ENCODE measurements at places on chromosomes 6 and 20.

DNA sequence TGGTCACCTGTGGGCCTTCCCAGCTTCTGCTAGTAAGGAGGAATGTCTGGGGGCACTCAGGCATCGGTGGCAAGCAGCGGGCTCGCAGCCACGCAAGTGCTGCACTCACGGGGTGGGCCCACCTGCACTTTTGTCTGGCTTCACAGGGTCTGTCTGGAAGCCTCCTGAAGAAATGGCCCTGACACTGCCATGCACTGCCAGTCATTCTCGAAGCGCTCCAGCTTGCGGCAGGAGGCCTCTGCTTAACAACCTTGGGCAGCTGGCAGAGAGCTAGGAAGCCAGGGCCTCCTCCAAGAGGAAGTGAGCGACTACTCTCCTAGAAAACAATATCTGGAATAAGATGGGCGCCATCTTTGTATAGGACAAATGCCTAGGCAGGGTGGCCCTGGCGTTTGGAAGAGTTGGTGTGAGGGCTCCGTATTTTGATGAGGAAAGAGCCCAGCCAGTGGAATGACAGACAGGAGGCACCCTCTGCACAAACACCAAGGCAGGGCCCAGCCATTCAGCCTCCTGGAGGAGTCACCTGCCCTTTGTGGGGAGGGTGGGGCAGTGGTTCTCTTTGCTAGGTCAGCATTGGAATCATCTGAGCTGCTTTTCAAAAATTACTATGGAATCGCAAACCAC lies 113.9 kb downstream of the SYNDIG1 start:
- no peak for DNase-seq

- DNase-seq = no peak
Measured at GRCh38 chr20:51305316-51306052, 237.0 kb downstream of the NFATC2 start.

DNA sequence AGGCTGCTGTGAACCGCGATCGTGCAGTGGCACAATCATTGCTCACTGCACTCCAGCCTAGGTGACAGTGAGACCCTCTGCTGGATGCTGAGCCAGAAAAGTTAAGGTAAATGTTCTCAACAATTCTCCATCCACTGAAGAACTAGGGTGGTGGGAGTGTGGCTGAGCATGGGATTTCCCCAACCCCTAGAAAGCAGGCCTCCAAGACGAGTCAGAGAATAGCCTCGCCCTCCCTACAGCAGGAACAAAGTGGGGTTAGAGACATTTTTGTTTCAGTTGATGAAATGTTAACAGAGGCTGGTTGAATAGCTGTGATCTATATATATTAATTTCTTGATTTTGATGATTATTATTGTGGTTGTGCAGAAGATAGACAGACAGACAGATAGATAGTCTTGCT lies 6.1 kb upstream of the ALDH8A1 start:
- DNase-seq = no peak

DNA sequence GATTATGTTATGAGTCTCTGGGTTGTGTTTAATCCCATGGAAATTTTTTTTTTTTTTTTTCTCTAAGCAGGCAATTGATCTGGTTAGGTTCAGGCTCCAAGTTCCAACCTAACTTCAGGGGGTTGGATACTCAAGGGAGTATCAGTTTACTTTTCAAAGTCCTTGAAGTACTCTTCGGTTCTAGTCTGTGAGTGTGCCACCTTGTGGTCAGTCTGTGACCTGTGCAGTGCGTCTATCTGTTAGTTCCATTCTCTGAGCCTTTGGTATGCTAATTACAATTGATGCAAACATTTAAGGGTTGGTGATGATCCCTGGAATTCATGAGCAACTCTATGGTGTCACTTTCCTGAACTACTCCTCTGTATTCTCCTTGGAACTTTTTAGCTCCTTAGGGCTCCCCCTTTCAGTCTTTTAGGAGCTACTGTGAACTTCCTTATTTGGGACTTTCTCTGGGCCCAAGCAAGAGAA lies 342.0 kb downstream of the SOX4 start:
- DNase-seq = no peak

DNA sequence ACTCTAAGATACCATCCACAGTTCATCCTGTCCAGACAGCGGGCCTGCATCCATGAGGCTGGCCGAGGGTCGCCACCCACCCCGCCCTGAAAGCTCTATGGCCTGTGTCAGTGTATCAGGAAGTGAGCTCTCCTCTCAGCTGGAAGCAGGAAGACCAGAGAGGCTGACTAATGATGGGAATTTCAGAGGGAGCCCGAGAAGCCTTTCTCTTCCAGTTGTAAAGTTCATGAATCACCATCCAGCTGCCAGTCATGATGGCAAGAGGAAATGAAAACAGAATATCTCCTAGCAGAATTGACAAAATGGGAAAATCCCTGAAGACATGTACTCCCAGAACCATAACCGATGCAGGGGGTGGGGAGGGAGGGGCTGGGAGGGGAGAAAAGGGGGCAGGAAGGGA lies 109.6 kb upstream of the RPS6KA2 start:
- no peak for DNase-seq

GRCh38 chr20:8808202-8808535 lies 260.7 kb upstream of the PLCB4 start:
- no peak for DNase-seq

DNA sequence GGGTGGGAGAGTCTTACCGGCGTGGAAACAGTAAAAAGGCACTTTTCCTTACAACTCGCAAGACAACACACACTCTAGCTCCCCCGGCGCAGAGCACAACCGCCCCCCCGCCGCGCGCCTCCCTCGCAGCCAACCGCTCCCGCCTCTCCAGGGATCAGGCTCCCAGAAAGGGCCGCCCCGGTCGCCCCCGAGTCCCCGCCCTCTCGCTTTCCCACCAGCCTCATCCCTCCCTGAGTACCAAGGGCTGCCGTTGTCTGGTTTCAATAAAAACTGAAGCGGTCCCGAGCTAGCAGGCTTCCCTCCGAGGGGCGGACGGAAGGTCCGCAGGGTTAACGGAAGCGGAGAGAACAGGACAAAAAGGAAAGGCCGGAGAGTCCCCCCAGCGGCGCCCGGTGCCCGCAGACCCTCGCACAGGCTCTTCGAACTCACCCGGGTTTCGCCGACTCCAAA lies 804 bp downstream of the ELOVL5 start:
- DNase-seq = no peak

DNA sequence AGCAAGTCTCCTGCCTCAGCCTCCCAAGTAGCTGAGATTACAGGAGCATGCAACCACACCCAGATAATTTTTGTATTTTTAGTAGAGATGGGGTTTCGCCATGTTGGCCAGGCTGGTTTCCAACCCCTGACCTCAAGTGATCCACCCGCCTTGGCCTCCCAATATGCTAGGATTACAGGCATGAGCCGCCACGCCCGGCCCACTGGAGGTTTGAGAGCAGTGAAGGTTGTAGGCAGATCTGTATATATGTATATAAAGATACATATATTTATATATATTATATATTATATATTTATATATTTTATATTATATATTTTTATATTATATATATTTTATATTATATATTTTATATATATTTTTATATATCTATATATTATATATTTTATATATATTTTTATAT lies 38.2 kb upstream of the TTPAL start:
- no peak for DNase-seq

GRCh38 chr6:170087941-170088581 lies 202.8 kb downstream of the DLL1 start:
- DNase-seq = no peak

GRCh38 chr6:131199568-131200272 lies 64.5 kb downstream of the AKAP7 start:
- DNase-seq = no peak

DNA sequence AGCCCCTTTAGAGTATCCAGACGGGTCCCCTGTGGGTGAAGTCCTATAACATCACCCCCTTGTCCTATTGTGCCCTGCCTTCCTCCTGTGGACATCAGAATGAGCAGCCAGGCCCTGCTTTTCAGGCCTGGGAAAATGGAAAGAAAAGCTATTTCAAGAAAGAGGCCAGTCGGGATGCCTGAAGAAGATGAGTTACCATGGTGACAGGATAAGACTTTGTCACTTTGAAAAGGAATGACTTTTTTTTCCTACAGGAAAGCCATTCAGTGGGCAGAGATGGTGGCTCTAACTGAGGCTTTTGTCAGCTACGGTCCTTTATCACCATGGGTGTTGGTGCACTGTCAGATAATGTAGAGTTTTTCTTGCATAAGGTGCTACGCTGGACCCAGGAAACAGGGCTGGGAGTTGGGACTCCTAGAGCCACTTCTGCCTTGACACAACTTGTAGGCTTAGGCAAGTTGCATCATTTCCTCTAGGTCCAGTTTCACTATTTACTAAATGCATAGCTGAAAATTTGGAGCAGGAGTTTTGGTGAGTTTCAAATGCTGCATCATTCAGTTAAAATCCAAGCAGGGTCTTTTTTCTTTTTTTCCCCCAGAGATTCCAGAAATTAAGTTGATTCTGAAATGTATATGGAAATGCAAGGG lies 293.6 kb upstream of the PRND start:
- DNase-seq = no peak

- no peak for DNase-seq
Measured at GRCh38 chr6:132764370-132764769, 6.7 kb upstream of the VNN2 start.

DNA sequence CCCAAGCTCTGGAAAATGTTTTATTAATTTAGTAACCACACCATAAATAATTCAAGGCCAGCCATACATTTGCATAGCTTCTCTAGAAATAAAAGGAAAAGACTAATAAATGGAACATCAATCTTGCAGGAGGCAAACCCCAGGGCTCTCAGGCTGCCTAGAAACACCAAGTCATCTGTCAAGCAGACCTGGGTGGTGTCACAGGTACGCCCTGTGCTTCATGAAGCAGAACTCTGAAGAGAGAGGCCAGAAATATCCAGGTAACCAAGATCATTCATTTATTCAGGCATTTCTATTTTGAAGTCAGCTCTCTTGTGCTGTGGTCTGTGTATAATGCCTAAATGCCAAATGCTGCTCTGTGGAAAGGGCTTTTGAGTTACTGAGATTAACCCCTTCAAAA lies 45.3 kb upstream of the ARMH2 start:
- no peak for DNase-seq

Data from NCI-H1436 treated with DMSO at 0.1 percent for 48 hours (cell line).